ENCODE measurements at places on chromosomes 6 and 20.

GRCh38 chr6:10610289-10610688, 84.1 kb downstream of the C6orf52 start:
- no peak for DNase-seq

GRCh38 chr6:5968817-5969734, 37.6 kb downstream of the NRN1 start:
- DNase-seq, result peak; percentile 47

- DNase-seq, result no peak
Observed at GRCh38 chr6:134251320-134251719, 66.6 kb downstream of the SGK1 start.

GRCh38 chr20:7459083-7459482, 481.2 kb downstream of the HAO1 start:
- DNase-seq, result no peak

GRCh38 chr6:131950767-131951575, at the start of gene CCN2:
Gene CCN2, minus strand, starts transcription at chr6:131951372. Its CDS starts 200 bp downstream, at chr6:131951172.
- DNase-seq, result peak; percentile 96
